ENCODE measurements at places on chromosomes 2 and 18.
A peak's percentile ranks its signal among the peaks of the same experiment; 100 is the strongest.

DNA sequence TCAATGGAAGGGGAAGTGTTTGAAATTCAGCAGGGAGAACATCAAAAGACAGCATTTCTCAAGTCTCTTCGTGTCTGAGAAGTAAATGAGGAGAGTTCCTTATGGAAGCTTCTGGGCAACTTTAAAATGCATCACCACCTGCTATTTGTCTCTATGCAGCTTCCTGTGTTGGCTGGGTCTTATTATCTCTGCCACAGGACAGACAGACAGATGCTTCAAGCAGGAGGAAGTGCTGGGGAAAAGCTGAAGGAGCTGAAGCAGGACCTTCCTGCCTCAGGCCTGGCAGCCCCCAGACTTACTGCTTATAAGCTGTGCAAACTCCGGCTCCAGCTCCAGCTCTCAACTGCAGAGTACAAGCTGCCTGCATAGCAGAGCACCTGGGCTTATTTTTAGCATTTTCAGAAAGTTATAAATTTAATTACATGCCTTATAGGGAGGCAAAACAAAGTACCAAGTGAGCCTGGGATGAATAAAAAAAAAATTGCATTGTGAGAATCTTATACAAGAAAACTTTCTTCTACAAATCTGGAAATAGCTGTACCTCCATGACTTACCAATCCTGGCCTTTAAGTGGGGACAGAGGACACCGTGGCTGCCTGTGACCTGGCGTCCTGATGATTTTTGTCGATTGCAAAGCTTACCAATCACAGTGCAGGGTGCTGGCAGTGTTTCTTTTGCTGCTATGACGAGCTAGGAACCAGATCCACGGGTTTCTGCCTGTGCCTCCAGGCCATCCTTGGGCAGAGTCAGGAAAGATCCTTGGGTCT is 206.3 kb downstream of the SEPTIN10 start:
- peak; percentile 30 for DNase-seq

DNA sequence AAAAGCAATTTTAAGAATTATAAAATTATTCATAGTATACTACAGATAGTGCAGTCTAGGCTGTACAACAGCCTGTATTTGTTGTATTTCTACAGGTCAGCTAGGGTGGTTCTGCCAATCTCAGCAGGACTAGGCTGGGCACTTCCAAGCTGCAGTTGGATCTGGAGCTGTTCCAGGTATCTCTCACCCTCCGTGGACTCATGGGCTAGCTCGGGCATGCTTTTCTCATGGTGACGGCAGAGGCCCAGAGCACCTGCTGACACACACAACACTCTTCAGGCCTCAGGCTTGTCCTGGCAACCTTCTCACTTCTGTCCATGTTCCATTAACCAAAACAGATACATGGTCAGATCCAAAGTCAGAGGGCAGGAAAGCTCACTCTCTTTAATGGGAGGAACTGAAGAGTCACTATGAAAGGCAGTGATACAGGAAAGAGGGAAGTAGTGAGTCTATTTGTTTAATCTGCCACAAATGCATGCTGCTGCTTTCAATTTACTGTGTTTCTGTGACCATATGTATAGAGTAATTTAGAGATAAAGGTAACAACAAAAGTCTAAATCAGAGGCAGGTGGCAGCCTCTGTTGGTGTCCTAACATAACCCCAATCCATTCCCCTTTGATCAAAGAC is 462.4 kb upstream of the ACVR2A start:
- no peak for DNase-seq

GRCh38 chr2:45438872-45439665 is 172.0 kb downstream of the SRBD1 start:
- no peak for DNase-seq

- DNase-seq: no peak
These were observed 34.5 kb upstream of the LRRC30 start for GRCh38 chr18:7196421-7196820.

- DNase-seq: no peak
These were observed 88.1 kb downstream of the EPB41L3 start for GRCh38 chr18:5455674-5456073.

DNA sequence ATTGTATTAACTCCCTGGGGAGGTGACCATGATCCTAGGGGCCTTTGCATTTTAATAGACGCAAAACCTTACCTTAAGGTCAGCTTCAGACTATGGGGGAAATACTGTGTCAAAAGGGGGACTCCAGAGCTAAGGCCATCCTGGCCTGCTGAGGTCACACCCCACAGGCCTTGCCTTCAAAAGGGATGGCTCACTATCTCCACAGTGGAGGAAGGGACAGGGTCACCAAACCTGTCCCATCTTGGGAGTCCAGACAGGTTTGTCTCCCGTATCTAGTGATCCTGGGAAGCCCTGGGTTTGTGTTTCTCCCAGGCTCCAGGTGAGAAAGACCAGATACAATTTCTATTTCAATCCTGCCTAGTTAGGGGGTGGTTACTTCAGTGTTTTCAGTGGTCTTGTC is 24.9 kb downstream of the CAPN14 start:
- no peak for DNase-seq

Data from NB4 (cell line).